Cortex of kidney (tissue), 1 donor: ENCODE measurements at places on chromosomes 6 and 20.

- DNase-seq: no peak
Observed at GRCh38 chr6:132819405-132820161, 5.2 kb downstream of the RPS12 start.

DNA sequence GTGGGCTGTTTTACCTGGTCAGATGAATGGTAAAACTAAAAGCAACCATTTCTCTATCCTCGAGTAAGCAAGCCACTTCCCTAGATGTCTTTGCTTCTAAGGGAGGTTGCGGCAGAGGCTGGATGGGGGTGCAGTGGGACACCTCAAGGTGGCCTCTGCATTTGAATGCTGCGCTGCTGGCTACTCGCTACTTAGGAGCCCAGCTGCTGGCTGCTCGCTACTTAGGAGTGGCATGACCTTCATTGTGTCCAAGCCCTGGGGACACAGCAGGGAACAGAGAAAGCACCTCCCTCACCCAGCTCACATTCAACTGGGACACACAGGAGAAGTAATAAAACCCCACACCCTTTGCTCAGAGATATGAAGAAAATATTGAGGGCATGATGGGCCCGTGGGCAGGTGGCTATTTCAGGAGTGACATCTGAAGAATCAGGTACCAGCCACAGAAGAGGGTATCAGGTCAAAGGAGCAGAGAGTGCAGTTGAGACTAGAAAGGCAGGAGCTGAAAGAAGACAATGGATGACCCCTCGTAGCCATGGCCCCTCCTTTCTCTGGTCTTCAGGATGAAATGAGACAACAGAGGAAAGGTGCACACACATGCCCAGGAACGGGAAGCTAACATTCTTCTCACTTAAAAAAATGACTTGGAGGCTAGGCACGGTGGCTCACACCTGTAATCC, 149.4 kb downstream of the ZMYND8 start:
- no peak for DNase-seq

- DNase-seq: no peak
Observed at GRCh38 chr6:162377735-162378134, 349.8 kb downstream of the PRKN start.

GRCh38 chr6:4316867-4317400, 181.6 kb upstream of the ECI2 start:
- no peak for DNase-seq

DNA sequence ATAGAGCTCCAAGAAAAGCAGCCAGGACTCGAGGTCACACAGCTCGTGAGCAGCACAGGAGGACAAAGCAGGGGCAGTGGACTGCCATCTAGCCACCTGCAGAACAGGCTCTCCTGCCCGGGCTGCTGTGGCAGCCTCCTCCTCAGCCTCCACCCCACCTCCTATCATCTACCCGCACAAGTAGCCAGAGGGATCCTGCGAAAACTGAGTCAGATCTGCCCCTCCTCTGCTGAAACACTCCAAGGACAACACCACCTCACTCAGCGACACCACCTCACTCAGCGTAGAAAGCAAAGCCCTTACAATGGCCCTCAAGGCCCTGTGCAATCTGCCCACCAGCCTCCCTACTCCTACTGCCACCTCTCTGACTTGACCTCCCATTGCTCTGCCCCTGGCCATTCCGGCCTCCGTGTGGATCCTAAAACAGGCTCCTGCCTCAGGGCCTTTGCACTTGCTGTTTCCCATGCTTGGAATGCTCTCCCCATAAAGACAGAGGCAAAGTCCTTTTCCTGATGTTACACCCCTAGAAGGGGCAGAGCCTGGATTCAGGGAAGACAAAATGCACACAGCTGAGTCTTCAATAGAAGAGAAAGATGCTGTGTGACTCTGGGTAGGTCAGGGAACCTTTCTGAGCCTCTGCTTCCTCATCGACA, 19.3 kb downstream of the PREX1 start:
- no peak for DNase-seq

DNA sequence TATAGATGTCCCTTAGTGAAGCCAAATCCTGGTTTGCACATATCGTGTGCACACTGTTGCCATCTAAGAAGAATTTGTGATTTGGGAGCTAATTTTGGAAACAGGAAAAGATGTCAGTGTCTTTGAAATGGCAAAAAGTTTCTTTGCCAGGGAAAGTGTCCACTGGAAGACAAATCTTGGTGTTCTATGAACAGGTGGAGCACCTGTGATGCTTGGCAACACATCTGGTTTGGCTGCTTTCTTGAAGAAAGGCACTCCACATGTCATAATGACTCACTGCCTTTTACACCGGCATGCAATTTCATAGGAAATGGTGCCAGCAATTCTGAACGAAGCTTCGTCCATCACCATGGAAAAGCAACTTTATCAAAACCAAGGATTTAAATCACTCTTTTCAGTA, 1040.0 kb upstream of the MAP3K7 start:
- no peak for DNase-seq

DNA sequence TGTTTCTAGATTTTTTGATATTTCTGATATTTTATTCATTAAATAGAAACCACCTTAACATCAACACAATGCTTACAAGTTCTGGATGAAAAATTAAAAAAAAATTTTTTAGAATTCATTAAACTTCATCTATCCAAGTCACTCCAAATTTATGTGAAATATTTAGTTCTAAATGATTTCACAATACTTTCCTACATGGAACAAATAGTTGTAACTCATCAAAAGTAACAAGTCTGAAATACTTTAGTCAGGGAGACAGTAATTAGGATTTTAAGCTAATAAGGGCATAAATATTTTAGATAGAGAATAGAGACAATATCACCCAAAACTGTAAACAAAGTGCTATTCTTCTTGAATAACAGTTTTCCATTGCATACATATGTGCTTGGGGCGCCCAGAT, 147.8 kb downstream of the HIVEP2 start:
- DNase-seq: no peak

- no peak for DNase-seq
Observed at GRCh38 chr20:32751702-32752457, 8.6 kb upstream of the COMMD7 start.

DNA sequence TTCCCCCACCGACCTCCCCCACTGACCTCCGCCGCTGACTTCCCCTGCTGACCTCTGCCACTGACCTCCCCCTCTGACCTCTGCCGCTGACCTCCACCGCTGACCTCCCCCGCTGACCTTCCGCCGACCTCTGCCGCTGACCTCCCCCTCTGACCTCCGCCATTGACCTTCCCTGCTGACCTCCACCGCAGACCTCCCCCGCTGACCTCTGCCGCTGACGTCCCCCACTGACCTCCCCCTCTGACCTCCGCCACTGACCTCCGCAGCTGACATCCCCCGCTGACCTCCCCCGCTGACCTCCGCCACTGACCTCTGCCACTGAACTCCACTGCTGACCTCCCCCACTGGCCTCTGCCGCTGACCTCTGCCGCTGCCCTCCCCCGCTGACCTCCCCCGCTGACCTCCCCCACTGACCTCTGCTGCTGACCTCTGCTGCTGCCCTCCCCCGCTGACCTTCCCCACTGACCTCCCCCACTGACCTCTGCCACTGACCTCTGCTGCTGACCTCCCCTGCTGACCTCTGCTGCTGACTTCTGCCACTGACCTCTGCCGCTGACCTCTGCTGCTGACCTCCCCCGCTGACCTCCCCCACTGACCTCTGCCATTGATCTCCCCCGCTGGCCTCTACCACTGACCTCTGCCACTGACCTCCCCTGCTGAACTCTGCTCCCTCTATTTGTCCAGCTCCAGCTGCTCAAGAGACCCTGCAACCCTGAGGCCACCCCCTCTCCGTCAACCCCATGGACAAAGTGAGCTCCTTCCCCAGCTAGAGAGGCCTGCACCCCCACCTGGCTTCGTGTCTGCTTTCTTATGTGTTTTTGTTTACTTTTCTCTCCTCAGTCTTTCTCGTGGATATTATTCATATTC, 91.4 kb upstream of the AFDN start:
- DNase-seq: no peak

DNA sequence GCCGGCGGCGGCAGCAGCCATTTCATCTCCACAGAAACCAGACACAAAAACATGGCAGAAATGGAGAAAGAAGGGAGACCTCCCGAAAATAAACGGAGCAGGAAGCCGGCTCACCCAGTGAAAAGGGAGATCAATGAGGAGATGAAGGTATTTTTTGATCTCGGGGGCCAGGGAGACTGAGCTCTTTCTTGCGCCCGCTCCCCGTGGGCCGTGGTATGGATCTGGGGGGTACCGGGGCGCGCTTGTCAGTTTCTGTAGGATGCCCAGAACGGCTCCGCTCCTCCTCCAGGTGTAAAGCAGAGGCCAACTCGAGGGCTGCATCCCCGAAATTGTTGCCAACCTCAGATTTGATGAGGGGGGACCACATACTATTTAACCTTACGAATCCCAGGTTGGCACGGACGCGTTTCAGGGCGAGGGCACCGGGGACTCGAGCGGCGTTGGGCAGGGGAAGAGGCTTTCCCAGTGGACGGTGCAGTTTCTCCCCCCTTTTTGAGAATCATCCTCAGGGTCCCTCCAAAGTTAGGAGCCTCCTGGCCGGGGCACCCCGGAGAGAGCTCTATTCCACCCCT, 735 bp downstream of the SOBP start:
- DNase-seq: no peak

DNA sequence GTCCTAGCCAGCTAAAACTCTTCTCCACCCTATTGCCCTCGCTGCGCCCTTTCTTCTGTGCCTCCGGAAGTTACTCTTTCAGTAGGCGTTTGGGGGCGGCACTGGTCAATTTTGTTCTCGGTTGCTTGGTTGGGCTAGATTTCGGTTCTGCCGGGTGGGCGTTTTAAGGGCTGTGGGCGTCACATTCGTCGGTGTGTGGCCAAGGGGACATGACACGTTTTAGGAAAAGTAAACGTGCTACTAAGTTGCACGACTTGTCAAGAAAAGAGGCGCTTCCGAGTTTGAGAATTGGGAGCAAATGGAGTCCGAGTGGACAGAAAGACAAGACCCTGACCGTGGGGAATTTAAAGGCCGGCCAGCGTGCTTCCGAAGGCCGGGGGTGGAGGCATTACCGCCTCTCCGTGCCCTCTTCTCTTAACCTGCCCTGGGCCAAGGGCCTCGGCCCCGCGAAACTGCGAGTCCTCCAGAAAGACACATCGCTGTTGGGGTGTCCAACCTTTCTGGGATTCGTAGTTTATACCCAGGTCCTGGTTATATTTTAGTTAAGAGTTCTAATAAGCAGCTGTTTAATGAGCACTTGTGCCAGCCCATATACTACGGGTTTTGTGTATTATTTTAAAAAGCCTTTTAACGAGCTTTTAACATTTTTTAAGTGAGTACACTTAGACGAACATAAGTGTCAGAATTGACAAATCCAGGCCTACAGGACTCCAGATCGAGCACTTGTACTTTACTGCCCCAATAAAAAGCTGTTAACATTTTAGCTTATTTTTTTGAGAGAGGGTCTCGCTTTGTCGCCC, 664 bp upstream of the BAG6 start:
- DNase-seq: no peak

DNA sequence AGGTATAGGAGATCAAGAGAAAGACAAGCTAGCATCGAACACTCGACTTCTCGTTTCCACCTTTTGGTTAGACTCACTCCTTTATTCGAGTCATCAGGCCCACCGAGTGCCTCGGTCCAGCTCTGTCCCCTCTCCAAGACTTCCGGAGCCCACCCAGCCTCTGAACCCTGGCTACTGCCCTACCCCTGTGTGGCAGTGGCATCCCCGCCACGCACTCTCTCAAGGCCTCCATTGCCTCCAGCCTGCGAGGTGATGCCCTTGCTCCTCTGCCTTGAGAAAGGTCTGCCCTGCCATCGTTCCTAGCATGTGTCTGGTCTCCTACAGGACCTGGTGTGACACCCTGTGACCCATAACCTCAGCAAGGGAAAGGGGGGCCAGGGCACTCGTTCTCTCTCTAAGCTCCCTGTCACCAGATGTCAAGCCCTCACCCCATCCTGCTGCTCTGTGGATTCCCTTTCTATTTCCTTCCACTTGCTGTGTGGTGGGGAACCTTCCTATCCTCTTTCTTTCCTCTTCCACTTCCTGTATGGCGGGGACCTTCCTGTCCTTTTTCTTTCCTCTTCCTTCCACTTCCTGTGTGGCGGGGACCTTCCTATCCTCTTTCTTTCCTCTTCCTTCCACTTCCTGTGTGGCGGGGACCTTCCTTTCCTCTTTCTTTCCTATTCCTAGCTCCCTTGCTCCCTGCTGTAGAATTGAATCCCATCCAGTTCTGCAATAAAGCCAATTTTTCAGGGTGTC, 44.7 kb upstream of the QKI start:
- DNase-seq: no peak

DNA sequence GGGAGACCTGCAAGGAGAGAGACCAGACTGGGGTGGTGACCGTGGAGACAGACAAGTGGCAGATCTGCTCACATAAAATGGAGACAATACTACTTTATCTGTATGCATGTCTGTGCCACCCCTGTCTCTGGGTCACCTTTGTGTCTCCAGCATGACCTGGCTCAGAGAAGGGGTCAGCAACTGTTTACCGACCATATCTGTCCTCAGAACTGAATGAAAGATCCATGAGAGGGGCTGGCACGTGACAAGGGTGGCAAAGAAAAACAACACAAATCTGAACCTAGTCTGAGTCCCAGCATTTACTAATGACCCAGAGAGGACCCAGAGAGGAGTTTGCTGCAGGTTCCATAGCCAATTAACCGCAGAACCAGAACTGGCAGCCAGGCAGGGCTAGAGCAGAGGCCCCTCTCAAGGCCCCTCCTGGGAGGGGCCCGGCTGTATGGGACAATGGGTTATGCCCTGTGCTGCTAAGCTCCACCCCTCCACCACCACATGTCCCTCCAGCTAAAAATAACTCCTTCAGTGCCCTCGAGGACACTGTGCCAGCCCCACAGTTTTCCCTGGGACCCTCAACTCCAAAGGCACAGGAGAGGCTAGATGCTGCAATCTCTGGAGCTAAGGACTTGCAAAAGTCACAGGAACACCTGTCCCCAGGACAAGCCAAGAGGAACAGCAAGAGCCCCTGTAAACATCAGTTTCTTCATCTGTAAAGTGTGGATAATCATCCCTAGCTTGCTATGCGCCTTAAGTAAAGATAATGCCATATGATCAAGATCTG, 2.2 kb downstream of the AHCY start:
- no peak for DNase-seq

GRCh38 chr20:44056010-44056698, 130.8 kb downstream of the JPH2 start:
- no peak for DNase-seq

- no peak for DNase-seq
Observed at GRCh38 chr6:119278625-119279024, 70.9 kb downstream of the MAN1A1 start.

GRCh38 chr6:27693766-27694546, 218.2 kb downstream of the OR2B2 start:
- no peak for DNase-seq

GRCh38 chr20:63538204-63539091, 1.3 kb upstream of the PTK6 start:
- no peak for DNase-seq

DNA sequence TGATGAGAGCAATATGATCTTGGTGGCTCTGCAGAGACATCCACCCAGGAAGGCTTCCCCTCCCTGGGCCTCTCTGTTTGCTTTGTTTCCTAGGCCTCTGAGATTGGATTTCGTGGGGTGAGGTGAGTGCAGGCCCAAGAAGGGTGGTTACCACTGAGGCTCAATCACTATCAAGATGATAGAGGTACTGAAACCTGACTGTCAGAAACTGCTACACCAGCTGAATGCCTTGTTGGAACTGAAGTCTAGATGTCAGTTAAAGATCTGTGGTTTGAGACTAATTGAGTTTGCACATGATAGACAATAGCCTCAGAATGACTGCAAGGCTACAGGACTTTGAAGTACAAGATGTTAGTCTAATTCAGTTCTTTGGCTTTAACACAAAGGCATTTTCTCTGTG, 15.2 kb downstream of the VNN1 start:
- no peak for DNase-seq
